Activated CD4-positive, alpha-beta T cell treated with anti-CD3 and anti-CD28 coated beads, Interleukin-2, amount 10 ng/mL, durations not matched to agents 24 days and 14 days (primary cell): ENCODE measurements at places on chromosomes 11 and 22. TPM values are rescaled to one million over a fixed set of nuclear protein-coding genes. Genes with fewer than 3 reads are reported as not detected.

Gene OR52E8
- not detected in 2 replicates for total RNA-seq

Gene EMID1
- total RNA-seq: not detected in 2 replicates

Gene CRYAB
- total RNA-seq: not detected in 2 replicates

Gene NXPE2
- total RNA-seq: not detected in 2 replicates

Gene GP1BB
- total RNA-seq: not detected in 2 replicates

Gene HEPHL1
- not detected in 2 replicates for total RNA-seq

Gene ANO5
- total RNA-seq: not detected in 2 replicates

Gene LTBP3
- total RNA-seq: 94.9 and 96.9 TPM in 2 replicates

Gene RAB3IL1
- total RNA-seq: 0.12 and 0.26 TPM in 2 replicates

Gene PPP6R2
- 44.0 and 44.1 TPM in 2 replicates for total RNA-seq

Gene OPCML
- not detected in 2 replicates for total RNA-seq
